ENCODE measurements at places on chromosomes 7 and 10.
A peak's percentile ranks its signal among the peaks of the same experiment; 100 is the strongest.

DNA sequence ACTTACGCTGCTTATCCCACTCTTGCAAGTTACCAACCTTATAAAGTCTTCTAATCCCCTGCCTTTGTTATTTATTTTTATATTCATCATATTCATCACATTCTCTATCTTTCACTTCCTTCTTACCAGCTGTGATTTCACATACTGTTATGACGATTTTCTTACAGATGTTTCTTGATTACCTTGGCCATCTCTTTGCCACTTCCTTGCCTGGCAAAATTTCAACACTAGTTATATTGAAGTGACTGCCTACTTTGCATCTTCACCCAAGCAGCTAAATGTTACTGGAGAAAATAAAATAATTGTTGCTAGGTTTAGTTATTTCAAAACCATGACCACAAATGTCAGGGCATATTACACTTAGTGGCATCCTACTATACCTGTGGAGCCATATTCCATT, 8.8 kb upstream of the STEAP4 start:
- no peak for DNase-seq

GRCh38 chr10:90064295-90064694, 362.9 kb downstream of the KIF20B start:
- DNase-seq: no peak

DNA sequence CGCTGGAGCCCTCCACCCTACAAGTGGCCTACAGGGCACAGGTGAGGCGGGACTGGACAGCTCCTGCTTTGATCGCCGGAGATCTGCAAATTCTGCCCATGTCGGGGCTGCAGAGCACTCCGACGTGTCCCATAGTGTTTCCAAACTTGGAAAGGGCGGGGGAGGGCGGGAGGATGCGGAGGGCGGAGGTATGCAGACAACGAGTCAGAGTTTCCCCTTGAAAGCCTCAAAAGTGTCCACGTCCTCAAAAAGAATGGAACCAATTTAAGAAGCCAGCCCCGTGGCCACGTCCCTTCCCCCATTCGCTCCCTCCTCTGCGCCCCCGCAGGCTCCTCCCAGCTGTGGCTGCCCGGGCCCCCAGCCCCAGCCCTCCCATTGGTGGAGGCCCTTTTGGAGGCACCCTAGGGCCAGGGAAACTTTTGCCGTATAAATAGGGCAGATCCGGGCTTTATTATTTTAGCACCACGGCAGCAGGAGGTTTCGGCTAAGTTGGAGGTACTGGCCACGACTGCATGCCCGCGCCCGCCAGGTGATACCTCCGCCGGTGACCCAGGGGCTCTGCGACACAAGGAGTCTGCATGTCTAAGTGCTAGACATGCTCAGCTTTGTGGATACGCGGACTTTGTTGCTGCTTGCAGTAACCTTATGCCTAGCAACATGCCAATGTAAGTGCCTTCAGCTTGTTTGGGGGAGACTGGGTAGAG, at the start of gene COL1A2:
Gene COL1A2 (plus strand): TSS at position 459 of the 704 bp plus-strand sequence. CDS start 137 bp downstream, at position 596.
- DNase-seq: no peak

GRCh38 chr7:37284285-37284684, 164.4 kb downstream of the ELMO1 start:
- no peak for DNase-seq

DNA sequence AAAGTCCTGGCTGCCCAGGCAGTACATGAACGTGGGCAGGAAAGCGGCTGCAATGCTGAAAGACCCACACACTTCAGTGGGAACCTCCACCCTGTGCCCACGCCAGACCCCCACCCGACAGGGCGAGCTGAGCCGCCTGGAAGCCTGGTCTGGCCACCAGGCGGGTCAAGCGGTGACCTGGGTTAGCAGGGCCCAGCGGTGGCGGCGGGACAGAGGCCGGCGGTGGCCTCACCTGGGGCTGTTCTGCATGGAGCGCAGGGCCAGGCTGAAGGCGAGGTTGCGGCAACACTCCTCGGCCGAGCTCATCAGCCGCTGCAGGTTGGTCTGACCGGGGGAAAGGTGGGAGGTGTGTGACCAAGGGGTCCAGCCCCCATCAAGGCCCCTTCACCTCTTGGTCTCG, 11.6 kb upstream of the MICALL2 start:
- no peak for DNase-seq

- no peak for DNase-seq
Observed at GRCh38 chr7:140334341-140335057, 63.8 kb downstream of the SLC37A3 start.

- DNase-seq: no peak
Observed at GRCh38 chr10:125024497-125025234, 82.7 kb downstream of the ZRANB1 start.

DNA sequence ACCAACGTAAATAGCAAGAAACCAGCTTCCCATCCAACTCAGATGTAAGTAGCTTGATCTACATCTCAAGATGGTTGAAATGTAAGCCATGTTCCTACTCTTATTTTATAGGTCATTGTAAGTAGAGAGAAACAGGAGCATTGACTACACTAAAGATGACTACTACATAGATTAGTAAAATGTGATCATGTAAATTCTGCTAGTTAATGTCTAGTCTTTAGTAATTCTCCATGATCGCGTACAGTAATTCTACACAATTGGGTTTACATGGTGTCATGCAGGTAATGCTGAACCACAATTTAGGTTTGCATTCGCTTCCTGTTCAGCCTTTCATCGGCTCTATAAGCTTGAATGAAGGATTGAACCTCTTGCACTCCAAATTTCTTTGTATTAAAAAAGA, 14.9 kb upstream of the SFMBT2 start:
- DNase-seq: no peak

GRCh38 chr10:45227456-45227855, 88.0 kb downstream of the OR13A1 start:
- DNase-seq: no peak

DNA sequence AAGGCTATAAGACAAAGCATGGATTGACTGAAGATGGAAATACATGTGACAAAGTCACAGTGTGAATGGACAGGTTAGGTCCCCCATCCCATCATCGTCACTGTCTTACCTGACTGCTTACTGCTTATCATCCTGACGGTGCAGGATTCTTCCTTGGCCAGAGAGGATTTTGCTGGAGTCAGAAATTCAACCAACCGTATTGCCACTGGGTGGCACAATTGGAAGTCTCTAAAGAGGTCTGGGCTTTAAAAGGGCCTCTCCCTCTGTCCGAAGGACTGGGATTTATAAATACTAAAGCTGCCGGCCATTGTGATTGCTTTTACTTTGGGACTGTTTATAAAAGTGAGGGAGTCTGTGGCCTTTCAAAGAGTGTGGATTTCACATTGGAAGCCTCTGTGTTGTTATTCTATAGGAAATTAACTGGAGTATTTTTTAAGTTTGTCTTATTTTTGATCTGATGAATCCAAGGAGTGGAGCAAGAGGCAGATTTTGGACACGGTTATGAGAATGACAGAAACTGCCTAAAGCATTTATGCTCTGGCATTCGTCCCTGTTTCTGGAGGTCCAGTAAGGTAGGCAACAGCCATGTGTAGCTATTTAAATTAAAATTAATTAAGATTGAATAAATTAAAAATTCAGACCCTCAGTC, 113.3 kb upstream of the CREB5 start:
- DNase-seq: peak; percentile 37

GRCh38 chr10:34599026-34599795, 215.9 kb downstream of the PARD3 start:
- DNase-seq: no peak

DNA sequence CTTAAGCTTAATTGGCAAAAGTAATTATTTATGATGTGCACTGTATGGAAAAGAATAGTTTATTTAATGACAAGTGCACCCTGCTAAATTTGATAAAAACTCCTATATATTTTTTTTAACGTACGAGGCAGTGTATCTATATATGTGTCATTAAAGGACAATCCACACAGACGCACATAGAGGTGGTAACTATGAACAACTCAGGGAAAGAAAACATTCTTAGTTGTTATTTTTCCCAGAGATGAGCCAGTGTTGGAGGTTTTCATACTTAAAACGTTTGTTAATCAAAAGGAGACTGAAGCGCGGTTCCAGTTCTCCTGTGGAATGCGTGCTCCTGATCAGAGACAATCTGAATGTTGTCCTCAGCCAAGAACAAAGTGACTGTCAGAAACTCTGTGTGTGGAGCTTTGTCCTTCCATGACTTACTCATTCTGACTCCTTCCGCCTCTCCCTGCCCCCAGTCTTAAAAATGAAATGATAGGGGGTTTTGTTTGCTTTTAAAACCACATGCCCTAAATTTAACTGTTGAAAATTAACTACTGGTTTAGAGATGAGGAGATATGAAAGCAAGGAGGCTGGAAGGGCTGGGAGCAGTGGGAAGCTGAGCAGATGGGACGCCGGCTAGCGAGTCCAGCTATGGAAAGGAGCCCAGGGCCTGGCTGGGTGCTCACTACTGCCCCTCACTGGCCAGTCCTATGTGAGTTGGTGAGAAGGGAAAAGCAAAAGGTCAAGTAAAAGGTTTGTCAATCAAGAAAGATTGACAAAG, 99.6 kb downstream of the SVIL start:
- DNase-seq: no peak

- no peak for DNase-seq
Observed at GRCh38 chr10:63438506-63439498, 27.0 kb downstream of the JMJD1C start.

DNA sequence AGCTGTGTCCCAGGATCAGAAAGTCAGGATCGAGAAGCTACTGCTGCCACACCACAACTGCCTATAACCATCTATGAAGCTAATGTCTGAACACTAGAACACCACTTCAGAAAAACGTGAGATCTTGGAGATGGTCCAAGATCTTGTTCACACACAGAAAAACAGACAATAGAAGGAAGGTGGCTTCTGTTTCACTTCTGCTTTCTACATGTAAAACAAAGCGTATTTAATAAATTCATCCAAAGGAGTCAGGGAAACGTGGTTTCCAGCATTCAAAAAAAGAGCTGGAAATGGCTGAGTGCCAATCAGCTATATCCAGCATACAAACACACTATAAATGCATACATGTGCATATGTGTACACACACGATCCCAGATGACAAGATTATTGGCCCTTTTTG, 70.2 kb upstream of the CCDC71L start:
- no peak for DNase-seq

DNA sequence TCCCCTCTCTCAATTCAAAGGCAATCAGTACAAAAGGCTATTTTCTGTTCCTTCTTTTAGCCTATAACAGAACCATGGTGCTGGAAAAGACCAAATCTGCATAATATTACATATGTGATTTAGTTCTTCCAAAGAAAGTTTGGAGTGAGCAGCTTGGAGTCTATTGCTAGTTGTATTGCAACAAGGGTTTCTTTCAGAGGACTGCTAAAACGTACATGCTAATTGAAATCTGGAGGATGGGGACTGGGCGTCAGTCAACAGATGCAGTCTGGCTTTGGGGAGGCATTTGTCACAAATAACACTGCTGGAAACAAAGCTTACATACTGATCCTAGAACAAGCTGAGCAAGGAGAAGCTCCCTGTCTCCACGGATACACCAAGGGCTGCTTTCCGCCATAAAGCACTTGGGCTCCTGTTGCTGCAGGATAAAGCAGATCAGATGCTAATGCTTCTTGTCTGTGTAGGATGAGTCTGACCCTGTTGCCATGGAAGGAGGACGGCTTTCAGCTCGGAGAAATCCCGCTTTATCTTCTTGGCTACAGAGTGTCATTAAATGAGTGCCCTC, 883.5 kb downstream of the SORCS1 start:
- no peak for DNase-seq

DNA sequence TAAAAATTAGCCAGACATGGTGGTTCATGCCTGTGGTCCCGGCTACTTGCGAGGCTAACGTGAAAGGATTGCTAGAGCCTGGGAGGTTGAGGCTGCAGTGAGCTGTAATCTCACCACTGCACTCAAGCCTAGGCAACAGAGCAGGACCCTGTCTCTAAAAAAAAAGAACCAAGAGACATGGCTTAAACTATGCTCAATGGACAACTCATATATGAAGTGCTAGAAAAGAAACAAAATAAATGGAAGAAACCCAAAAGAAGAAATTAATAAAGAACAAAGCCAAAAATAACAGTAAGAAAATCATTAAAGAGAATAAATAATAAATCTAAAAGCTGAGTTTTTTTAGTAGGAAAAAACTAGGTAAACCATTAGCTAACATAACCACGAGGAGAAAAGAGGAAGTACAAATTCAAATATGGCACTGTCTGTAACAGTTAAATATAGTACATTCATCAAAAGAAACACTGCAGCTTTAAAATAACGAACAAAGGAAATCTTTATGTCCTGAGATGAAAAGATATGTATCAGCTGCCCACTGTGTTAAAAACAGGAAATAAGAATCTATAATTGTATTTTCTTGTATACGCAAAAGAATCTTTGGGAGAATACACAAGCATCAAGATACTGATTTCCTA, 48.7 kb downstream of the UPF2 start:
- DNase-seq: no peak

- DNase-seq: no peak
Observed at GRCh38 chr7:32034052-32034451, 36.2 kb downstream of the PDE1C start.

DNA sequence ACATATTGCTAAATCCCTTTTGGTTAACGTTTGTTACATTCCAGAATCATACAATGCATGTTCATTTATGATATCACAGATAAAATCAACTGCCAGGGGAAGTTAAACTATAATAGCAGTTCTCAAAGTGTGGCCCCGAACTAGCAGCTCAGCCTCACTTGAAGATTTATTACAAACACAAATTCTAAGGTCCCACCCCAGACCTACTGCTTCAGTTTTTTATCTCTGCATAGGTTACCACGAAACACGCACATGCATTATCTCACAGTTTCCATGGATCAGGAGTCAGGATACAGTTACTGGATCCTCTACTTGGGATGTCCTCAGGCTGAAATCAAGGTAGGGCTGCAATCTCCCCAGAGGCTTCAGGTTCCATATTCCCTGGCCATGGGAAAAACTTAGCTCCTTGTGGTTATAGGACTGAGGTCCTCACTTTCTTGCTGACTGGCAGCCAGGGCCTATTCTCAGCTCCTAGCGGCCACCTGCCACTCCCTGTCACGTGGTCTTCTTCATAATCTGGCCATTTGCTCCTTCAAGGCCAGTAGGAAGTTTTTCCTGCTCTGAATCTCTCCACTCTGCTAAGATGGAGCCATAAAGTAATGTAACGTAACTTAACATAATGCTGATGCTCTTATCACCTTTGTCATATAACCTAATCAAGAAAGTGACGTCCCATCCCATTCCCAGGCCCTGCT, 50.5 kb upstream of the YAE1 start:
- no peak for DNase-seq

DNA sequence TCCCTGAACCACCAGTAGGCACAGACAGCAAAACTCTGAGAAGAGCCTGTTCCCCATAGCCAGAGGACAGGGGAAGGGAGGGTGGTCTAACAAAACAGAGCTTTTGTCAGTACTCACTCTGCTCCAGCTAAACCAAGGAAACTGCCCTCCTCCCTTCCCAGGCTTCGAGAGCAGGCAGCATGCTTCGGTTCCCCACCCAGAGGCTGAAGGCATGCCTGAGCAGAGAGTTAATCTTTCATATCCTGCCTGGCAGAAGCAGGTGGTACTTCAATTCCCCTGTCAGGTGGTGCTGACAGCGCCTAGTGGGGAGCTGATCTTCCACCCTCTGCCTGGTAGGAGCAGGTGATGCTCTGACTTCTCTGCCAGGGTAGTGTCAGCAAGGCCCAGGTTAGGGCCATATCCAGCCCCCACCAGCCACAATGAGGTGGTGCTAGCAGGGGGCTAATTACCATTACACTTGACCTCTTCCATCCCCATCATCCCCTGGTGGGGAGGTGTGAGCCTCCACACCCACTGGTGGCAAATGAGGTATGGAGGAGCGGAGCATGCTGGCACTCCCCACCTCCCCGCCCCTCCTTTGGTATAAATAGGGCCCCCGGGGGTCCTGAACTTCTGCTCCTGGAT, 35.1 kb downstream of the SDK1 start:
- DNase-seq: no peak

- no peak for DNase-seq
Observed at GRCh38 chr7:3067606-3068380, 24.1 kb upstream of the CARD11 start.

GRCh38 chr10:61900829-61901792, at the start of gene ARID5B:
ARID5B (plus strand) TSS chr10:61901699; CDS start chr10:61901710, 11 bp downstream.
- DNase-seq: no peak

All from left renal pelvis (tissue), 4 donors.